Femur (tissue), 1 donor: ENCODE measurements at places on chromosomes 5 and 9.

- no peak for DNase-seq
These were observed 110.6 kb downstream of the GADD45G start for GRCh38 chr9:89715318-89715858.

DNA sequence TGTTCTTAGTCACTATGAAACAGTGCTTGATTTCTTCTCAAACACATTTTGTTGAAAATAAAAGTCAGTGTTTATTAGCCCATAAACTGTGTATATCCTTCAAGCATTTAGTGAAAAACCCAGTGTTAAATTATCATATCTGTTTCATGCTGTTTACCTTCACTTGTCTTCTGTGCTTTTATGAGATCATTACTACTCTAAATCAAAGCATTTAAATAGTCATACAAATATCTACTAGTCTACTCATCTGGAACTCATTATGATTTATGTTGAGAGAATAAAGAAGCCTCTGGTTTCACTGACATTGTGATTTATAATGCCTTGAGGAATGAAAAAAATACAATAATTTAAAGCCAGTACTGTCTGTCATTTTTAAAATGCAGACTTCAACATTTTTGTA lies 366.5 kb downstream of the SLCO4C1 start:
- DNase-seq = no peak

DNA sequence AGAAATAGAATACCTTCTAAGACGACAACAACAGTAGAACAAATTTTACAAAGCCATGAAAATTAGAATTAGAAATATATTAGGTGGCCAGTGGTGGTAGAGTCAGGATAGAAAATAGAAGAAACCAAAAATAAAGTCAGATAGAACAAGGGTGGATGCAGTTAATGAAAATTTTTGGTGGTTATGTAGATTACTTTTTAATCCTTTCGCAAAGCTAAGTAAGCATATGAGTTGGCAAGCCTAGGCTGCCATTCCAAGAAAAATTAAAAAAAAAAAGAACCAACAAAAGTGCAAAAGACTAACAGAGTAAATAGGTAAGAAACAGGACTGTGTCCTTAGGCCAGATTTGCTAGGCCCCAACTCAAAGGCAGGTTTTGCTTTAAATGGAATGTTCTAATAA lies 56.8 kb downstream of the PCSK5 start:
- no peak for DNase-seq

DNA sequence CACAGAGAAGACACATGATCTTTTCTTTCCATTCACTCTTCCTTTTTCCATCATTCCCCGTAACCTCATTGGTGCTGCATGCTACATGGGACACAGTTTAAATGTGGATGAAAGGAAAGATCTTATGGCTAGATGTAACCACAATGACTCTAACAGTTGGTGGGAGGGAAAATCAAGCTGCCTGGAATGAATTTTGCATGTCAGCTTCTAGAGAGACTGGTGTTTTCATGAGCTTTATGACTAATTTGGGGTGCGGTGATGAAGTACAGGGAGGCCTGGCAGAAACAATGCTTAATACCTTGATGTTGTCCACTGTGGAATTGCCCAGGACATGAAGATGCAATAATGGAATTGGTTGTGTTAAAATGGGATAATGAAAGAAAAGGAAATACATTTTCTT lies 55.9 kb upstream of the MYO10 start:
- peak; percentile 36 for DNase-seq

- no peak for DNase-seq
These were observed 420.8 kb upstream of the ACTBL2 start for GRCh38 chr5:57903458-57903857.
